ENCODE measurements at places on chromosomes 7 and 10. TPM values are rescaled to one million over a fixed set of nuclear protein-coding genes. Genes with fewer than 3 reads are reported as not detected.

AZGP1 gene
- not detected for total RNA-seq

AIFM2 gene
- total RNA-seq, result 34.9 TPM

AEBP1 gene
- total RNA-seq, result not detected

LRRN3 gene
- 0.03 TPM for total RNA-seq

SPDYE11 gene
- not detected for total RNA-seq

HGF gene
- not detected for total RNA-seq

SUGCT gene
- 0.77 TPM for total RNA-seq

NPSR1 gene
- total RNA-seq, result not detected

HABP2 gene
- 0.07 TPM for total RNA-seq

PLEKHS1 gene
- total RNA-seq, result 0.03 TPM

ABCA13 gene
- 0.06 TPM for total RNA-seq

DOCK4 gene
- 3.2 TPM for total RNA-seq

PLCE1 gene
- total RNA-seq, result 6.6 TPM
